ENCODE measurements at places on chromosomes 2 and 18. TPM values are rescaled to one million over a fixed set of nuclear protein-coding genes. Genes with fewer than 3 reads are reported as not detected.

- peak overlapping the region; percentile 11 for H3K27ac ChIP-seq
- H3K4me3 ChIP-seq = no peak overlapping the region
- no peaks in the 10 kb centered on the region for H3K36me3 ChIP-seq
- no peaks in the 10 kb centered on the region for H3K27me3 ChIP-seq
- no peak for DNase-seq
These were observed 24.7 kb downstream of the SNRPD1 start for GRCh38 chr18:21636769-21637168.

DNA sequence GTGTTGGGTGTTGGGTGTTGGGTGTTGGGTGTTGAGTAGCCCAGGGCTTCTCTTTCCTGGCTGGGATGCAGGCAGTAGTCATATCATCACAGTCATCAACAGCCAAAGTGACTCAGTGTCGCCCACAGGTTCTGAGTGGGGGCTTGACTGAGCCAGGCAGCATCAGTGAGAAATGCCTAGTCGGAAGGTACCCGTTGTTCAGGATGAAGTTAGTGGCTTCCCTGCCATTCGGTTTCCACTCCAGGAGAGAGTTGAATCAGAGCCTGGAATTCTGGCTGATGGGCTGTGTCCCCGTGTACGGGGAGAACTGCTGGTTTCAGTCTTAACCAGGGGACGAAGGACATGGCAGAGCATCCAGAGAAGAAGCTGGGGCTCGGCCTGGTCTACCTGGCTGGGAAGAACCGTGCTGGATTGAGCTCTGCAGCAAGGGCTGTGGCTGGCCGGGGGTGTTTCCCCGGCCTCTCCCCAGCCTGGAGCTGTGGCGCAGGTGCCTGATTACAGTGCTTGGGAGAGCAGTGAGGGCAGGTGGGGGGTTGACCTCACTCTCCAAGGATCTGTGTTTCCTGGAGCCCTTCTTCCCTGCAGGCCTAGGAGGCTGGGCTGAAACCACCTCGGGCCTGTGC, 49.4 kb downstream of the AGAP1 start:
- H3K36me3 ChIP-seq = no peaks in the 10 kb centered on the region
- no peak overlapping the region for H3K27ac ChIP-seq
- no peak overlapping the region for H3K4me3 ChIP-seq
- no peaks in the 10 kb centered on the region for H3K4me1 ChIP-seq

- peak overlapping the region; percentile 69 for H3K4me3 ChIP-seq
- DNase-seq = no peak
- H3K27me3 ChIP-seq = no peaks in the 10 kb centered on the region
- H3K4me1 ChIP-seq = peaks cover 27% of the 10 kb centered on the region
- no peaks in the 10 kb centered on the region for H3K36me3 ChIP-seq
These were observed 11.8 kb downstream of the CHRNA1 start for GRCh38 chr2:174752403-174753037.

- H3K36me3 ChIP-seq = no peaks in the 10 kb centered on the region
- H3K27ac ChIP-seq = peak overlapping the region; percentile 97
- H3K27me3 ChIP-seq = no peaks in the 10 kb centered on the region
- no peak for DNase-seq
- H3K4me3 ChIP-seq = peak overlapping the region; percentile 93
- H3K4me1 ChIP-seq = peaks cover 58% of the 10 kb centered on the region
These were observed 3.9 kb upstream of the MGAT4A start for GRCh38 chr2:98734823-98735260.

- no peaks in the 10 kb centered on the region for H3K4me1 ChIP-seq
- peaks cover 5% of the 10 kb centered on the region for H3K27me3 ChIP-seq
- H3K36me3 ChIP-seq = peaks cover 3% of the 10 kb centered on the region
- no peak overlapping the region for H3K4me3 ChIP-seq
- no peak for DNase-seq
These were observed 105.6 kb downstream of the FEZ2 start for GRCh38 chr2:36492216-36492945.

Gene SELENOI
- total RNA-seq = 27.9 TPM

Gene SCN3A
- total RNA-seq = not detected

All from T-helper 17 cell (primary cell).